ENCODE measurements at places on chromosomes 1 and 21.

DNA sequence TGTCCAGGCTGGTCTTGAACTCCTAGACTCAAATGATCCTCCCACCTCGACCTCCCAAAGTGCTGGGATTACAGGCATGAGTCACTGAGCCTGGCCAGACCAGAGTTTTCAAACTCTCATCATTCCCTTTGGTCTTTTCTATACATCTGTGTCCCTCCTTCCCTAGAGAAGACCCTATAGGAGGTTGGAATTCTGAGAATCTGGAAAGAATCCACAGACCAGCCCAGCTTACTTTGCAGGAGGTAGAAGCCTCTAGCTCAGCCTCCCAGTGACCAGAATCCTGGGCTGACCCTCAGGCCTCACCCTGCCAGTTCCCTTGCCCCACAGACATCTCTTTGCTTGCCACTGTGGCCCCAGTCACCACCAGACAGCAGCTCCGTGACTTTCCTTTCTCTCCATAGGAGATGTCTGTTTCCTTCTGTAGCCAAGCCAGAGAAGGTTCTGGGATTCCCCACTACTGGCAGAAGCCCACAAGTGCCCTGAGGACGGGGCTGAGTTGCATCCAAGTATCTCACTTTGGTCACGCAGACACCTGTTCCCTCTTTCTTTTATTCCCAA lies 34.7 kb upstream of the KHDRBS1 start:
- no peak for DNase-seq

DNA sequence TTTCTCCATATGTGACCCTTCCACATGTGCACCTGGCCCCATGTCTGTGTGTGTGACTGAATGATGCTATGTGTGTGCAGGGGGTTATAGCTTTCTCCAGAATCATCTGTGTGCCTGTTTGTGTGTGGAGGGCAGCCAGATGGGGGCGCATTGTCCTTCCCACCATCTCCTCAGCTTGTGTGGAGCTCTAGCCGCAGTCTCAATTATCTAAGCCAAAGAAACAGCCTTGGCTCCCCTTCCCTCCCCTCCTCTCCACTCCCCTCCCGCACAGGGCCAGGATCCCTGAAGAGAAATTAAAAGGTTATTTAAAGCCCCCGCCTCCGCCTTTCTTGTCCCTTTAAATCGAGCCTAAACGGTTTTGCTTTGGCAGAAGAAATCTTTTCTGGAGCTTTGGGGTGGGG lies 1.8 kb upstream of the DMBX1 start:
- DNase-seq: no peak

DNA sequence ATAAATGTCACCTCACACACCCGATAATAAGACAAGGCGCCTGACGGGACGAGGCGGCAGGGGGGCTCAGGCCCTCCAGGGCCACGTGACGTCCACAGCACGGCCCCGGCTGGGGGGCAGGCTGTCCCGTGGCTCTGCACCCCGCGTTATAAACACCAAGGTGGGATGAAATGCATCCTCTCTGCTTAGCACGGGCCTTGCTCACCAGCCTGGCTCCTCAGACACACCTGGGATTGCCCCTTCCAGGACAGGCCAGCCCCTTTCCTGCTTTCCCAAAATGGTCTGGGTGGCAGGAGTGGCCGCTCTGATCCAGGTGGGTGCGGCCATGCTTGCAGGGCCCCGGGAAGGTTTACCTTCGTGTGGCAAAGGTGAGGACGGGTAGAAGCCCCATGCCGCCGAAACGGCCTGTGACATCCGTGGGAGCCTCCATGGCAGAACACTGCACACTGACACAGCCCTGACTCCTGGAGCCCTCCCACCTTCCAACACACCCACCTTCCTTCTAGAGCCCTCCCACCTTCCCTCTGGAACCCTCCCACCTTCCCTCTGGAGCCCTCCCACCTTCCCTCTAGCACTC lies 35.9 kb downstream of the SLC19A1 start:
- no peak for DNase-seq

GRCh38 chr1:227777156-227777555 lies 38.3 kb upstream of the PRSS38 start:
- DNase-seq: no peak

- no peak for DNase-seq
These were observed 55.2 kb downstream of the MT1HL1 start for GRCh38 chr1:236948996-236949395.

- no peak for DNase-seq
These were observed 84.9 kb downstream of the SIM2 start for GRCh38 chr21:36783612-36784374.

- no peak for DNase-seq
These were observed 7.0 kb upstream of the CDCP2 start for GRCh38 chr1:54159733-54160316.

DNA sequence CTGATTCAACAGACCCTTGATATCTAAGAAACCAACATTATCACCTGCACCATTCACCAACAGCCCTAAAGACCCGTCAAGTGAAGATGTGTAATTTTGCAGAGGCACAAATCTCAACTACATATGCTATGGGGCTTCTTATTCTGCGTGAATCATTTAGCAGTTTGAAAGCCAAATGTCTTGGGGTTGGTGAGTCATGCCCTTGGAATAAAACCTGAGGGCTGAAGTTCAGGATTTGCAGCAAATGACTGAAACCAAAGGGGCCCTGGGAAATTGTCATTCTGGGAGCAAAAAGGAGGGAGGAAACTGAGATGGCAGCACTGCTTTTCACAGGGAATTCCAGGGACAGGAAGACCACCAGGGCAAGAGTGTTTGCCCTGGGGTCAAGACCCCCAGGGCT lies 79.2 kb upstream of the TNR start:
- no peak for DNase-seq

GRCh38 chr1:65233782-65234181 lies 75.6 kb upstream of the DNAJC6 start:
- no peak for DNase-seq

GRCh38 chr1:57316291-57316690 lies 107.6 kb downstream of the DAB1 start:
- DNase-seq: no peak

- DNase-seq: peak; percentile 21
These were observed 28.4 kb downstream of the TRIM45 start for GRCh38 chr1:117093091-117093534.

GRCh38 chr1:82560566-82560965 lies 759.8 kb downstream of the ADGRL2 start:
- no peak for DNase-seq

- no peak for DNase-seq
These were observed 17.1 kb upstream of the PLPPR4 start for GRCh38 chr1:99247199-99247598.

GRCh38 chr1:58597076-58597475 lies 20.0 kb upstream of the TACSTD2 start:
- DNase-seq: no peak

- no peak for DNase-seq
These were observed 12.9 kb upstream of the BCL10 start for GRCh38 chr1:85289207-85289847.

GRCh38 chr21:46126309-46127238 lies 28.7 kb downstream of the COL6A2 start:
- no peak for DNase-seq

GRCh38 chr21:39502631-39503030 lies 50.9 kb downstream of the SH3BGR start:
- no peak for DNase-seq

- DNase-seq: no peak
These were observed 63.3 kb downstream of the UCK2 start for GRCh38 chr1:165890684-165891083.
